CD8-positive, alpha-beta memory T cell (primary cell): ENCODE measurements at places on chromosomes 12 and 14. TPM values are rescaled to one million over a fixed set of nuclear protein-coding genes. Genes with fewer than 3 reads are reported as not detected.

DNA sequence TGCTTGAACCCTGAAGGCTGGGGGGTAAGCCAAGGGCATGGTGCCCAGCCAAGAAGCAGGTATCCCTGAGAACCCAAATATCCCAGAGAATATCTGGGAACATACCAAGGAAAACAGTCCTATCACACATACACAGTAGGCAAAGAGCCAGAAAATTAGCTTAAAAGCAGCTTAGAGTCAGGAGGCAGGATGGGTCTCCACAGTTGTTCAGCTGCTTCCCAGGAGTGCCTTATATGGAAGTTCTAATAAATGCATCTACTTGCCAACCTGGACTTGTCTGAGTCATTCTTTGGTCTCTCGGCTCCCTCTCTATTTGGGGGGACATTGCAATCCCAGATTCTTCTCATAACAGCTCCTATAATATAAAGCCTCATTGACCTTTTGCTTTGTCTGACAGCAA is 9.0 kb upstream of the GPR135 start:
- no peaks in the 10 kb centered on the region for H3K4me1 ChIP-seq
- H3K27ac ChIP-seq, result no peak overlapping the region
- DNase-seq, result no peak

MANSC1 gene
- 0.49 TPM for polyA plus RNA-seq

- H3K4me1 ChIP-seq, result no peaks in the 10 kb centered on the region
- no peak for DNase-seq
- no peak overlapping the region for H3K4me3 ChIP-seq
- H3K27me3 ChIP-seq, result peaks cover 6% of the 10 kb centered on the region
These were observed 47.3 kb downstream of the FBXL14 start for GRCh38 chr12:1546931-1547640.

DNA sequence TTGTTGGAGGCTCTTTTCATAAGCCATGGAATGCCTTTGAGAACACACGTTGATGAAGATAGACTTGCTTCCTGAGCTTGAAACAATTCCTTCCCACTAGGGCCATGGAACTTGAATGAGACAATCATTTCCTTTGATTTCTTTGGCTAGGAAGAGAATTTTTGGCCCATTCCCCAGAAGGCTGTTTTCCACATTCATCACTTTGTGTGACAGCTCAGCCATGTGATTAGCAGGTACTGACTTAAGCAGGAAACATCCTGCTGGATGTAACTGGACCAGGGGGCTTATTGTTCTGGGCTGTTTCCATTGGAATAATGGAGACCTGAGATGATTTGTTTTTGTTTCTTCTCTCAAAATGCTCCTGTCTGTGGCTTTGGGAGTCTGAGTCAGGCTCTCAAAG is 469.8 kb upstream of the SEL1L start:
- DNase-seq, result no peak
- H3K4me1 ChIP-seq, result no peaks in the 10 kb centered on the region
- H3K36me3 ChIP-seq, result no peaks in the 10 kb centered on the region
- no peak overlapping the region for H3K27ac ChIP-seq

- H3K4me1 ChIP-seq, result peaks cover 29% of the 10 kb centered on the region
These were observed 15.0 kb downstream of the KCTD10 start for GRCh38 chr12:109461846-109462756.

CIPC gene
- 6.2 TPM for polyA plus RNA-seq

SERPINA9 gene
- not detected for polyA plus RNA-seq

GRCh38 chr14:81400852-81401251 is 728 bp upstream of the STON2 start:
- no peaks in the 10 kb centered on the region for H3K27me3 ChIP-seq
- no peak for DNase-seq
- H3K27ac ChIP-seq, result no peak overlapping the region
- H3K4me1 ChIP-seq, result no peaks in the 10 kb centered on the region
- no peaks in the 10 kb centered on the region for H3K36me3 ChIP-seq
